Stimulated activated CD4-positive, alpha-beta T cell treated with anti-CD3 and anti-CD28 coated beads, Interleukin-4, amount 100 ng/mL, for 48 hours (primary cell): ENCODE measurements at places on chromosomes 1 and 21.

DNA sequence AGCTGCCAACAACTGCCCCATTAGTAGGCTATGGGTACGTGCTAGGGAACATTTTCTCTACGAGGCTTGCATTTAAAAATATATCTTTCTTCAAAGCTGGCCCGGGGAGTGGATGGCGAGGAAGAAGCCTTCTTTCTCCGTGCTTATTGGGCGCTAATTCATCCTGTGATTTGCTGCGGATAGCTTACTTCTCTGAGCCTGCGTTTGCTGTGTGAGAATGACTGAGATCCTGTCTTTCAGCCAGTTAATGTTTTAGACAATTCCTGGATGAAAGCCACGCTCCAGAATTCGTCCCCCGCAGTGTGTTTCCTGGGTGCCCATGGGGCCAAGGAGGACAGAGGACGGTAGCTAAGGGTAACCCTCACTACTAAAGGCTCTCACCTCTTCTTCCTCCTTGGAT lies 57.8 kb upstream of the TARBP1 start:
- DNase-seq = no peak

DNA sequence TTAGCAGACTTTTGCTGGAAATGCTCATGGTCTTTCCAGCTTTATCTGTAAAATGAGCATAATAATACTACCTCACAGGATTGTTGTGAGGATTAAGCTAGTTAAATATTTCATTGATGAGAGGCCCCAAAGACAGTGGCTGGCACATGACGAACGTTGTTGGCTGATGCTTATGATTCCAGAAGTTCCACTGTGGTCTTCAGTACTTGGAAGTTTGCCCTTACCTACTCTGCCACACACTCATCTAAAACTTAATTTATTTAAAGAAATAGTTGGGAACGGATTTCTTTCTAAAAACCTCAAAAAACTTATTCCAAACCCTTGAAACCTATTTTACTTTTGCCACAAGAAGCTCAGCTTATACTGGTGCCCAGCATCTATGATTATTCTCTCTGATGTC lies 170.7 kb downstream of the DHRS3 start:
- no peak for DNase-seq

- DNase-seq = no peak
These were observed 5.3 kb upstream of the DPH5 start for GRCh38 chr1:101030881-101031280.

- no peak for DNase-seq
These were observed 16.6 kb upstream of the LEMD1 start for GRCh38 chr1:205438213-205439158.

DNA sequence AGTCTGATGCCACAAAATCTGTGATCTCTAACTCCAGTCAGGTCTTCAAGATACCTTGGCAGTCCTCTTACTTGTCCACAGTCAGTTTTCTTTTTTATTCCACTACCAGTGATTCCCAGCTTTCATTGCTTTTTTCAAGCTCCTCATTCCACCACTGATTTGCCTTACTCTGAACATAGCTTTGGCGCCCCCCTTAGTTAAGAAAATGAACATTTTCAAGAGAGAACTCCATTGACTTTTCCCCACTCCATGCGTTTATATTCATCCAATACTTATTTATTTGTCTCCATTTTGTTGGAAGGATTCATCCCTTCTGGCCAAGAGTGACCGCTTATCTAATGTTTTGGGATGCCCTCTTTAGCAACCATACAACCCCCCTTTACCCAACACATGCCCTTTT lies 33.9 kb upstream of the IPO9 start:
- DNase-seq = no peak

- DNase-seq = no peak
These were observed 326.1 kb downstream of the NCAM2 start for GRCh38 chr21:21324297-21324696.

DNA sequence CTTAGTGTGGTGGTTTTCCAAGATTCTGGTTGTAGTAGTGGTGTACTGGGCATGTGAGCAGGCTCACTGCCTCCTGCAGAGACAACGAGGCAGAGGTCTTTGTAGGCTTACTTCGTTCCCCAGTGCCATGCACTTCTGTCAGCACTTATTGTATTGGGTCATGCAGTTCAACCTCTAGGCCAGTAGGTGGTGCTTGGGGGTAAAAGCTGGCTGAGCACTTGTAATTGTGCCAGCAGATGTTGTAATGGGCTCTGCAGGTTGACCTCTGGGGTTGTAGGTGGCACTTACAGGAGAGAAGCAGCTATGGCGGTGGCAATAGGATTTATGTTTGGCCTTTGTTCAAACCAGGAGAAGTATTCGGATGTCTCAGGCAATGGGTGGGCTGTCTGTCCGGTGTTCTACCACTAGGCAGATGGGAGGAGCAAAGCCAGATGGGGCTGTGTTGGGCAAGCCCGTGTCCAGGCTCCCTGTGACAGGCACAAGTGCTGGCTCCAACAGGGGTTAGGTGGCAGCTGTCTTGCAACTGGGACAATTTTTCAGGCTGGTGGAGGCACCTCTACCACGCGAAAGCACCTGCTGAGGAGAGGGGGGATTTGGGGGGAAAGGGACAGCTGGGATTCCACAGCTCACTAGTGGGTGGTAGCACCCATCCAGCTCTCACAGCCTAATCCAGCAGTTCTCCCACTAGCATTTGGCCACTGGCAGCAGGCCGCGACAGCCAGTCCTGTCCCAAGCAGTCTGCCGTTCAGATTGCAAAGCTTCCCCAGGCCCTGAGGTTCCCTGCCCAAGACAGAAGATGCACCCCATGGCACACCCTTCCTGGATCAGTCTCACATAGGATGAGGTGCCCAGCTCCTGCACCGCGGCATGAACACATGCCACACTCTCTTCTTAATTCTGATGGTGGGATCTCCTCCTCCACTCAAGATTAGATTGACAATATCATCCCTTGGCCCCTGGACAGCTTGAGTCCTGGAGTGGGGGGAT lies 274.5 kb downstream of the CTH start:
- DNase-seq = peak; percentile 21
